Pulmonary artery endothelial cell (primary cell): ENCODE measurements at places on chromosomes 4 and X. TPM values are rescaled to one million over a fixed set of nuclear protein-coding genes. Genes with fewer than 3 reads are reported as not detected.

DNA sequence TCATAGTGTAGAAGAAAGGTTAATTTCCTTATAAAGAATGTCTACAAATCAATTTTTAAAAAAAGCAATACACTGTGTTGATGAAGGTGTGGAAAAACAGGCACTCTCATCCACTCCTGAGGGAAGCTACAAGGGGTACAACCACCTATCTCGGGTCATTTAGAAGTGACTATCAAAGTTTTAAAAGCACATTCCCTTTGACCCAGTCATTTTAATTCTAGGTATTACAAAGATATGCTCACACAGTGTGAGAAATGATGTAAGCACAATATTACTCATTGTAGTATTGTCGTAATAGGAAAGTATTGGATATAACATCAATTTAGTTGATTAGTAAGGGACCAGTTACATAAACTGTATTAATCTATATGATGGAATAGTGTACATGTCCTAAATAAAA, 7.4 kb upstream of the HCCS start:
- no peak for DNase-seq

GRCh38 chrX:1212532-1212931, at the start of gene CRLF2:
Gene CRLF2 (minus strand): TSS chrX:1212649. CDS start chrX:1212634, 15 bp downstream.
- no peak for DNase-seq

DNA sequence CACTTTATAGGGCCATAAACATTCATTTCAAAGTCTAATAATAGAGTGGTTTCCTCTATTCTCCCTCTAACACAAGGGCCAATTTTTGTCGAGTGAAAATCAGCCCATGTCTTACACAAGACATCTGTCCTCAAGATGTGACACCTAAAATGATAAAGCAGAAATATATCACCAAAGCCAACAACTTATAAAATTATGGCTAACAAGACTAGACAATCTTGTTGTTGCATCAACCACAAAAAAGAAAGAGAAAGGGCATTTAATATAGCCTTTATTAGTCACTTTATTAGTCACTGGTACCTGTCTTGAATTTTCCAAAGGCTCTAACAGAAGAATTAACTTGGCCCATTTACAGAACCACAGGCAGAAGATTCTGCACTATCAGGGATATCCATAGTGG, 161.6 kb downstream of the SMIM20 start:
- DNase-seq: no peak

DNA sequence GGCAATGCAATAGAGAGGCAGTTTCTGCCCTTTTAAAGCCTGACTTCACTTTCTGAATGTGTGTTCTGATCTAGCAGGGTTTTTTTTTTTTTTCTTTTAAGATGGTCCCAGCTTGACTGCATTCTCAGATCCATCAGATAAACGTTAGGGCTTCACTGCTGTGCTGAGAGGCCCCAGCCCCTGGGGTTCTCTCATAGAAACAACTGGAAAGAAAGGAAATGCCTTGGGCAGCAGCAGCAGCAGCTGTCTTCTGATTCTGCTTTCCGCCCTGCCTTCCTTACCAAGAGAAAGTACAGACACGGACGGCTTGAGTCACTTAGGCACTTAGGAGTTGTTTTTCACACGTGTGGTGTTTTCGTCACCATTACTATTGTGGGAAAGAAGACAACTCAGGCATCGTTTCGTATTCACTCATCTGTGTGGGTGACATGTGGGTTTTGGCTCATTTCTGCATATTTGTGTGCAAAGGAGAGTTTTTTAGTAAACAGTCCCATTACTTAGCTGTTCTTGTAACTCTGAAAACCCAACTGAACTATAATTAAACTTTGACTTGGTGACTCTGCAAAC, 172.0 kb downstream of the PTTG2 start:
- peak; percentile 84 for DNase-seq

SPATA4 gene
- total RNA-seq: not detected in 2 replicates

DNA sequence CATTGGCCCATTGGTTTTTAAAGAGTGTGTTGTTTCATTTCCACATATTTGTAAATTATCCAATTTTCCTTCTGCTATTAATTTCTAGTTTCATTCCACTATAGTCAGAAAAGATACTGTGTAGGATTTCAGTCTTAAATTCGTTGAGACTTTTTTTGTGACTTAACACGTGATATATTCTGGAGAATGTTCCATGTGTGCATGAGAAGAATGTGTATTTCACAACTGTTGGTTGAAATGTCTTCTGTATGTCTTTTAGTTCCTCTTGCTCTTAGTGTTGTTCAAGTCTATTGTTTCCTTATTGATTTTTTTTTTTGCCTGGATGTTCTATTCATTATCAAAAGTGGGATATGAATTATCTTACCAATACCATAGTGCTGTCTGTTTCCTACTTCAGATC, 606.9 kb downstream of the RPA4 start:
- DNase-seq: no peak

- DNase-seq: no peak
Observed at GRCh38 chrX:19886883-19887531, 393 bp downstream of the SH3KBP1 start.

GRCh38 chr4:158729716-158730559, 6.7 kb upstream of the PPID start:
- DNase-seq: no peak

DNA sequence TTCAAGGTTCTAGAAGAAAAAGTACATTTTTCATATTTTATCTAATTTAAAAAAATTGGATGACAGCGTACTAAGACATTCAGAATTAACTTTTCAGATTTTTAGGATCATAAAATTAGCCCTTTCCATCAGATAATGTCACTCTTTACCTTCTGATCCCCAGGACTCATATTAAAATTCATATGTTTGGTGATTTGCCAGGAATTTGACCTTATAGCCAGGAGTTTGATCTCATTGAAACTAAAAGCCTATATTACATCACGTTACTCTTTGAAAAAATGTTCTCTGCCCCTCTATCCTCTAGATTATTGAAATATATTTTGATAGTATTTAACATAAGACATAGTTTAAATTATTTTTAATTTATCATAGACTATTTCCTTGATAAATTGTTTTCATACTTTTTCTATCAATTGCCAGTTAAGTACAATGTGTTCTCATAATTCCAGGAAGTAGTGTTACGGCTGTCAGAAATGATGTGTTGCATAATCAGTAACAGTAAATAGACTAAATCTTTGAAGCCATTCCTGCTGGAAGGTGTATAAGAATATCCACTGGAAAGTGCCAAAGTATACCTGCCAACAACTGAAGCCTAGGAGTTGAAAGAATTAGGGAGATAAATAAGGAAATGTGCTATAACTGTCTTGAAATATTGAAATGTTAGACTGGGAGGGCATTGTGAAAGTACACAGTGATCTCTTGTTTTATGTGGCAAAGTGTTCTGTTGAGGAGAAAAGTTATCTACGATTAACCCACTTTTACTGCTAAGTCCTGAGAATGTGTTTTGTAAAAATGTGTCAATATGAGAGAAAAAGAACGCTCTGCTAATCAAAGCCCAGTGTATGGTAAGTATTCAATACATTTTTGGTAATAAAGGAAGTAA, 32.9 kb upstream of the PDGFC start:
- DNase-seq: peak; percentile 33

DNA sequence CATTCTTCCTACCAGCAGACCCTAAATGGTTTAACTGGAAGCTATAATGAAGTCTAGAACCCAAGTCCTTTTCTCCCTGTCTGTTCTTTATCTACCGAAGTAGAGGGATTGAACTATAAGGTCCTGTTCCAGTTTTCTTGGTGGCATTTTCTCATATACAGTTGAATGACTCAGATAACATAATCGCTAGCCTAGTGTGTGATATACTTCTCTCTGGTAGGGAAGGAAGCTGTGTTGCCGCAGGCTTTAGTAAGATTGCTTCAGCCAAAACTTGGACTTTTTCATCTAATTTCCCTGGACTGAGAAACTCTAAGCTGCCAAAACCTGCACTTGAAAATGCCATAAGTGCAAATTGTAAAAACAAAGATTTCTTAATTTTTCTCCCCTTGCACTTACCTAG, 123.4 kb downstream of the NWD2 start:
- no peak for DNase-seq

SOX3 gene
- not detected in 2 replicates for total RNA-seq

GRCh38 chrX:11151799-11152559, 40.8 kb downstream of the HCCS start:
- DNase-seq: no peak

CD38 gene
- total RNA-seq: 0.04 and 0.07 TPM in 2 replicates

DNA sequence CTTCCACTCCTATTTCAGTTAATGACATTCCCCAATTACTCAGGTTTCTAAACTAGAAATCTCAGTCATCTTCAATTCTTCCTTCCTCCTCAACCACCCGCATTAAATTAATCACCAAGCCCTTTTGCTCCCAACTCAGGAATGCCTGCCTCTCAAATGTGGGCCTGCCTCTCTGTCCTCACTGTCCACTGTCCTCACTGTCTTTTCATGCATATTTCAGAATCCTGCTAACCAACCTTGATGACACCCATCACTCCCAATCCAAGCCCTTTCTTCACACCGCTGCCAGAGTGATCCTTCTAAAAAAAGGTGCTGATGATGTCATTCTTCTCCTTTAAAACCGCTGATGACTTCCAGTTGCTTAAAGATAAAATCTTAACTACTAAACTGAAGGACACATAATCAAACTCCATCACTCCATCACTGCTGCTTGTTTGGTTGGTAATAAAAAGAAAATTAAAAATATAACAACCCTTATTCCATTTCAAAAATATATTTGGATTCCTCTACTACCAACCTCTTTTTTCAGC, 5.1 kb upstream of the APBB2 start:
- no peak for DNase-seq

- no peak for DNase-seq
Observed at GRCh38 chr4:2671267-2671895, 84.8 kb downstream of the TNIP2 start.

- no peak for DNase-seq
Observed at GRCh38 chrX:134688839-134689238, 30.6 kb upstream of the PLAC1 start.

SH3D19 gene
- 43.0 and 54.5 TPM in 2 replicates for total RNA-seq

DNA sequence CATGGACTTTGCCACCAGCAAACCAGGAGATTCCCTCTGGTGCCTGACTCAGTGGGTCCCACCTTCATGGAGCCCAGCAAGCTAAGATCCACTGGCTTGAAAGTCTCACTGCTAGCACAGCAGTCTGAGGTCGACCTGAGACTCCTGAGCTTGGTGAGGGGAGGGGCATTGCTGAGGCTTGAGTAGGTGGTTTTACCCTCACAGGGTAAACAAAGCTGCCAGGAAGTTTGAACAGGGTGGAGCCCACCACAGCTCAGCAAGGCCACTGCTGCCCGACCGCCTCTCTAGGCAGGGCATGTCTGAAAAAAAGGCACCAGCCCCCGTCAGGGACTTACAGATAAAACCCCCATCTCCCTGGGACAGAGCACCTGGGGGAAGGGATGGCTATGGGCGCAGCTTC, 28.1 kb downstream of the FAM9A start:
- no peak for DNase-seq

SLC9B1 gene
- total RNA-seq: 0.59 and 0.67 TPM in 2 replicates

- no peak for DNase-seq
Observed at GRCh38 chrX:39950018-39950688, 147.6 kb downstream of the BCOR start.

SLITRK4 gene
- total RNA-seq: 1.6 and 1.7 TPM in 2 replicates

DNA sequence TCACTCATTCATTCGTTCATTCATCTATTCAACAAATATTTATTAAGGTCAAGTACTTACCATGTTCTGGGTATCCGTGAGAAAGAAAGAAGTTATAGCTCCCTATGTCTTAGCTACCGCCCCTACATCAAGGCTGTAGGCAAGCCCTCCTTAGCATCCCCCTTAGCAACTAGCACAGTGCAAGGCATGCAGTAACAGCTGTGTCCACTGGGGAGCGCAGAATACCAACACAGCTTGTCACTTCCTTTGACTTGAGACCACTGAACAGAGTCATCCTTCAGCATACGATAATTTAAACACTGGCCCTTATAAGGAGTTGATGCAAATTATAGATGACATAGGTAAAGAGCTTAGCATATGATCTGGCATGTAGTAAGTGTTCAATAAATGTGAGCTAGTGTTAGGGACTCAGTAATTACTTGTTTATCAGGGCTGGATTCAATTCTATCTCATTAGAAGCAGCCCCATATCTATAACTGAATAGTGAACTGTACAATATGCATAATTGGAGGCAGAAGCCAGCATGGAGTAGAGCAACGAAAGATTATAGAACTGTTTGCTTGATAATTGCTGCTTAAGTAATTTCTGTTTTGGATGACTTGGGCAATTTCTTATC, 8.7 kb downstream of the KIAA1210 start:
- DNase-seq: peak; percentile 5

GRCh38 chr4:88439161-88439760, 17.7 kb upstream of the HERC5 start:
- no peak for DNase-seq

DNA sequence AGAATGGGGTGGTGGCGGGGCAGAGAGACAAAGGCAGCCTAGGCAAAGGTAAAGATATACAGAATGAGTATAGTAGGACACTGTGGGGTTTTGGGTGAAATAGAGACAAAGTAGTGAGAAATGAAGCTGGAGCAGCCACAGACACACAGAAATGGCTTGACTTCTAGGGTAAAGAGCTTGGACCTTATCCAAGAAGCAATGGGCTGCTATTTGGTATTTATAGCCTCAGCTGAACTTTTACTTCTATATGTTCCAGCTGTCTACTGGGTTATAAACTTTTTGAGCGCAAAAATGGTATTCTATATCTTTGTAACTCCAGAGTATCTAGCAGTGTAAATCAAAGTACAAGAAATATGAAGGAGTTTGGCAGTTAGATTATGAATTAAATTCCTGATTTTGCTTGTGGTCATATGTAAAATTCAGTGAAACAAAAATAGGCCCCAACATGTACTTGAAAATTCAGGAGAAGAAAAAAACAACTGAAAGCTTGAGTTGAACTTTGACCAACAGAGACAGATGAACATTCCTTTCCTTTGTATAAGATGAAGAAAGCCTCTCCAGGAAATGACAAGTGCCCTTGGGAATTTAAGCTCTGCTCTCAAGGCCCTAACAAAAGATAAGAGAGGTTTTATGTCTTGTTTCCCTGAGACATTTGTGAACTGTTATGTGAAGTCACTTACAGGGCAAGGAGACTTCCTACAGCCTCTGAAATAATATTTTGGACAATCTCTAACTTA, 354.1 kb downstream of the CHIC1 start:
- peak; percentile 93 for DNase-seq

DNA sequence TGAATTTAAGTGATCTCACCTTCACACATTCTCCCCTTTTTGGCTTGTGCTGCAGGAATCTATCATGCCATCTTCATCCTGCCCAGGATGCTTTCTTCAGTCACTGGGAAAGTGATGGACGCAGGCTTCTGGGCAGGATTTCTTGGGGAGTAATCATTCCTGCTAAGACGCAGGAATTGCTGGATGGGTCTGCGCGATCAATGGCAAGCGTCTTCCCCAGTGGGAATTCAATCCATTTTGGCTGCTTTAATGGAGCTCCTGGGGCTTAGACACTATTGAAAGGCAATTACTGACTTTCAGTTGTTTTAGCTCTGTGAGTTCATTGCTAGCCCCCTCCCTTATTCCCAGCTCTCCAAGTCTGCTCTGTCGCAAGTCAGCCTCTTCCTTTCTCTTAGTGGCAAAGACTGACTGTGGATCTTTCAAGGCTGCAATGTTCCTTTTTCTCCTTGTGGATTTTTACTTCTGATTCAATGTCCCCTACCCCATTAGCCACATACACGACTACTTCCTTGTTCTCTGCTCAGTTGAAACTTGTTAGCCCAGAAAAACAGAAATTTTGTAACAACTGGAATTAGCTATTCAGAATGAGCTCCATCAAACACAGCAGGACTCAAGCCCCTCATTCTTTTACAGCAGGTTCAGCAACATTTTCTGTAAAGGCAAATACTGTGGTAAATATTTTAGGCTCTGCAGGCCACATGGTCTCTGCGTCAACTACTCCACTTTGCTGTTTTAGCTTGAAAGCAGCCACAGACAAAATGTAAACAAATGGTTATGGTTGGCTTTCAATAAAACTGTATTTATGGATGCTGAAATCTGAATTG, 154.9 kb downstream of the ASB9 start:
- DNase-seq: no peak
